ENCODE measurements at places on chromosomes 6 and 20.

DNA sequence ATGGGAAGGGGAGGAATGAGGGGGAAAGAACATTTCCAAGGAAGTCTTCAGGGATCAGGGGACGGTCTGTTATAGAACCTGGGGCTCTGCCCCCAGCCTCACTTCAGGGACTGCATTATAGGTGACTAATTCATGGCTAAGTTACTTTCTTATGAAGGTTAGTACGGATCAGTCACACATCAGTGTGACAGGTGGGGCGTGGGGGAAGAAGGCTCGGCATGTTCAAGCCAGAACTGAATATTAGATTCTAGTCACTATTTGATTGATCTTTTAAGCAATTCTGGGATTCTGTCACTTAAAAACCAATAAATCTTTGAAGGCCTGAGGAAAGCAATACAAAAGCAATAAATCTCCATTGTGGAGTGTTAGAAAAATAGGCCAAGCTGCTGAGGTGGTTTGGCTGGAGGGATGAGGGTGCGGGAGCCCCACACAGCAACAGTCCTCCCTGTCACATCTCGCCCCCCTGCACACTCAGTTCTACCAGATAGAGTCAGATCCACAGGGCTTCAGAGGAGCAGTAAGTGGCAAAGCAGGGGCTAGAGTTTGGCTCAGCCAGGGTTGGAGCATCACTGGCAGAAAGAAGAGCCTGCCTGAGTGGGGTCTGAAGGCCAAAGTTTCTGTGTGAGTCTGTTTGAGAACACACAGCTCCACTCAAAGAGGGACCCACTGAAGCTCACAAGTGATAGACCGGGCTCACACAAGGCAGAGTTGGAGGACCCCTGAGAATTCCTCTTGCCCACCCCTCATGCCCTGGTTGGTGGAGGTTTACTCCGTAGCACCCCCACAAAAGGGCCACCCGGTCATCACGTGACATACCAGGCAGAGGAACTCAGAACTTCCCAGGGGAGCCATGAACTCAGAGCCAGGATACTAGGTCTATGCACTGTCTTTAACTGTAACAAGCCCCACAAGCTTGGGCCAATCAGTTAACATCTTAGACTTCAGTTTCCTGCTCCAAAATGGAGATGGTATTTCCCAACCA lies 728.3 kb upstream of the CHD6 start:
- DNase-seq: no peak

DNA sequence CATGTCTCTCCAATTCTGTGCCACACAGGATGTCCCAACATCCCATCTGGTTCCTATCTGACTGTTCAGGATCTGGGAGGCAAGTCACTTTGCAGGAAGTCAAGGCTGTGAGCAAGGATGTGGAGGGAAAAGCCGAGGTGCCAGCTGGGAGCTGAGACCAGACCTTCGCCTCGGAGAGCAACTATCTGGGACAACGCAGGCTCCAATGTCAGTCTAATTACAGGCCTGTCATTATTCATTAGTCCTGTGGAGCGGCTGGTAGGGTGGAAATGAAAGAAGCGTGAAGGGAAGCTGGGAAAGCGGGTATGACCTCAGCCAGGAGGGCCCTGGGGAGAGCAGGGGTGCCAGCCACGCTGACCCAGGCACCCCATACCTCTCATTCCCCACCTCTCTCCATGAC lies 147.3 kb downstream of the UNC5CL start:
- DNase-seq: no peak

GRCh38 chr20:33423141-33423834 lies 20.3 kb downstream of the SNTA1 start:
- DNase-seq: peak; percentile 34

- DNase-seq: no peak
Observed at GRCh38 chr6:38714239-38715015, 684 bp upstream of the DNAH8 start.

DNA sequence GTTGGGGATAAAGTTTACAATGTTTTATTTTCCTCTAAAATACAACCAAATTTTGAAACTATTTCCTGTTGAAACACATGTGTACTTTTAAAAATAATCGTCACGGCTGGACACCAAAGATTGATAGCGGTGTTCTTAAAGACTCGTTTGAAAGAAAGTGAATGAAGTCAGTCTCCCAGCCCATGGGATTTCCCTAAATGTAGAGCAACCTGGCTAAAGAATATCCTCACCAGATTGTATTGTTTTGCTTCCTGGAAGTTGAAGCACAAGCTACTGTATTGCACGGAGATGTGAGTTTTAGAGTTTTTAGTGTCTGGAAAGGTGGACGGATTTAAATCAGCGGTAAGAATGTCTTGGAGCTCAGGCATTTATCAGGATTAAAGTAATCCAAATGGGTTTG lies 189.5 kb downstream of the THBS2 start:
- no peak for DNase-seq

DNA sequence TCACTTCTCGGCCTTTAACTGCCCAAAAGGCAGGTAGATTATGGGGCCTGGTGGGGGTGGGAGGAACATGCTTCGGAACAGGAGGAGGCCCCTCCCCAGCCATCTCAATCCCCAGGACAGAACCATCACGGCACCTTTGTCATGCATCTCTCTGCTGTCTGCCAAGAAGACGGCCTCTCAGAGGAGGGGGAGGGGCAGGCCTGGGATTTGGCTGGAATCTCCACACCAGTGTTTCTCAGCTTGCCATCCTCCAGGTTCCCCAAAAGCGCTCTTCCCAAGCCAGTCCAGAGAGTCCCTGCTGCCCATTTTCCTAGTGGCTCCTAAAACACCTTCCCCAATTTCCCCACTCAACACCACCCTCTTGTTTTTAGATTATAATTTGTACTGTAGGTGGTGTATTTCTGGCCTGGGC lies 2.5 kb upstream of the POU5F1 start:
- no peak for DNase-seq

DNA sequence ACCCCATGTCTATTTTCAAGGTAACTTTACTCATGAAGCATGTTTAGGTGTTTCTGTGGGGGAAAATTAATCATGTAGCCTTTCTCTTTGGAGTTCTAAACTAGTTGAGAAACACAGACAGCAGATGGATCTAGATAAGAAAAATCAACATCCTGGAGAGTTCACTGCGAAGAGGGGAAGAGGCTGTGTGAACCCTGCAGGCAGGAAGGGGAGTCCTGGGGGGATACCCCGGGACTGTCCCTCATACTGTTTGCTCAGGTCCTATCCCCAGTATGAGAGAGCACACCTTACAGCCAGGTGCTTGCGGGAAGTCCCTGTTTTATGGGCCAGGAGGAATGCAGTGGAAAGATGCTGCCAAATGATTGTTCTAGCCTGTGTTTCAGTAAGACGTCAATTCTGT lies 32.7 kb downstream of the CHMP4B start:
- DNase-seq: no peak

GRCh38 chr6:6643398-6643797 lies 54.9 kb downstream of the LY86 start:
- DNase-seq: no peak

- DNase-seq: no peak
Observed at GRCh38 chr6:129981598-129981997, 36.8 kb upstream of the L3MBTL3 start.

DNA sequence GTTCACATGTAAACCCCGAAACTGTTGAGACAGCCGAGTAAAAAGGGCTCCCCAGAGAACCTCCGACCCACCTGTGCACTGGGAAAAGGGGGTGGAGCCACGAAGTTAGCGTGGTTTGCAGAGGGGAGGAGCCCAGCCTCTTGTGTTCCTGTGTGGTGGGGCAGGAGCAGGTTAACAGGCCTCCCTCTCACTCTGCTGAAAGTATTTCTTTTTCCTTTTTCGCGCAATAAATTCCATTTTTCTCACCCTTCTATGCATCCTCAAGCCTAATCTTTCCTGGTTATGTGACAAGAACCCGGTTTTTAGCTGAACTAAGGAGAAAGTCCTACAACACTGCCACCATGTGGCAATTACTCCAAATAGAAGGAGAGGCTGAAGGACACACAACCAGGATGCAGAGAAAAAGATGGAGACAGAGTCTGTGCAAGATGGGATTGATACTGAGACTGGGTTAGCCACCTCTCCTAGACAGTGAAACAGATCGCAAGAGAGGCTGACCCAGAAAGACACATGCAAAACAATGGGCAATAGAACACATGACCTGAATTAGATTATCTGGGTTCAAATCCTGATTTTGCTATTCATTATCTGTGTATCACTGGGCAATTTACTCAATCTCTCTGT lies 168.7 kb upstream of the PRSS16 start:
- DNase-seq: peak; percentile 26

DNA sequence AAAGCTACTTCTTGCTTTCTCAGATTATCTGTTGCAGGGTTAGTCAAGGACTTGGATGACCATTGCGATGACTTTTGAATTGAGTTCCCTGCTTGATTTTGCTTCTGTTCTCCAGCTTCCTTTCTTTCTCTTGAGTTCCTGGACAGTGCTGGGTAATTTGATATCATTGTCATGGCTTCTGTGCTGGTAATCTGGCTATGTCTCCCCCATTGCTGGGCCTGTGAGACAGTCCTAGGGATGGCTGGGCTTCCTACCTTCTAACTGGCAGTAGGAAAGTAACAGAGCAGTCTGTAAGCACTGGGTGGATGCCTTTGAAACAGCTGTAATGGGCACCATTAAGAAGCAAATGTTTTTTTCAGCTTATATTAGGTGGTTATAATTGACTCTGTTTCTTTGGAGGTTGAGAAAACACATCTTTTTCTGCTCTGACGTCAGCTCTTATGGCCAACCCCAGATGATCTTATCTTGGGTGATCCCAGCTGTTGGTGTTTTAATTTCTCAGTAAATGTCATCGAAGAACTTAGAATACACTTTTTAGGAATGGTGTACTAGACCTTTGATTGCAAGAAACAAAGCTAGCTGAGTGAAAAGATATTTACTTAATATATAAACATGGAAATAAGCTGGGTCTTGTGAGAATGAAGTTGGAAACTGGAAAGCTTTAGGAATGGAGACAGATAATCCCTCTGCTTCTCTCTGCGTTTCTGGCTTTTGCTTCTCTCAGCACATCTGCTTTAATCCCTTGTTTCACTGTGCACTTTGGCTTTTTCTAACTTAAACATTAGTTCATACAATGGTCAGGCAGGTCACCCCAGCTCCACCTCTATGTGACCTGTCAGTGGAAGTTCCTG lies 195.0 kb upstream of the MAN1A1 start:
- no peak for DNase-seq

- DNase-seq: no peak
Observed at GRCh38 chr6:112936504-112936903, 589.4 kb downstream of the RFPL4B start.

GRCh38 chr6:105678516-105678915 lies 275.6 kb upstream of the PREP start:
- DNase-seq: no peak

GRCh38 chr6:448296-449056 lies 56.9 kb downstream of the IRF4 start:
- no peak for DNase-seq

DNA sequence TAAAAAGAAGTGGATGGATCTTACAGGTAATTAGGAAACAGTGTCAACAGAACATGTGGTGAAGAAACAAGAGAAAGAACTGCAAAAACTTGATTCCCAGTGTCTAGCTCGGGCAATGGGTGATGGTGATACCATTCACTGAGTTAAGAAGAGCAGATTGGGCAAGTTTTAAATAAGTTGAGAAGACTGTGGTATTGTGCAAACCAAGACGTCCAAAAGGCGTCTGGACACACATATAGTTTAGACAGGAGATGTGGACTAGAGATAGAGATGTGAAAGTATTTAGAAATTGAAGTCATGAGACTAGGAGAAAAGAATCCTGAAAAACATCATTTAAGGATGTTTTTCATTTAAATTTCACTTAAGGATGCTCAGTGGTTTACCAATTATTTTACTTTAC lies 53.9 kb downstream of the CDK19 start:
- no peak for DNase-seq

- no peak for DNase-seq
Observed at GRCh38 chr6:158962371-158962770, 37.6 kb downstream of the RSPH3 start.

DNA sequence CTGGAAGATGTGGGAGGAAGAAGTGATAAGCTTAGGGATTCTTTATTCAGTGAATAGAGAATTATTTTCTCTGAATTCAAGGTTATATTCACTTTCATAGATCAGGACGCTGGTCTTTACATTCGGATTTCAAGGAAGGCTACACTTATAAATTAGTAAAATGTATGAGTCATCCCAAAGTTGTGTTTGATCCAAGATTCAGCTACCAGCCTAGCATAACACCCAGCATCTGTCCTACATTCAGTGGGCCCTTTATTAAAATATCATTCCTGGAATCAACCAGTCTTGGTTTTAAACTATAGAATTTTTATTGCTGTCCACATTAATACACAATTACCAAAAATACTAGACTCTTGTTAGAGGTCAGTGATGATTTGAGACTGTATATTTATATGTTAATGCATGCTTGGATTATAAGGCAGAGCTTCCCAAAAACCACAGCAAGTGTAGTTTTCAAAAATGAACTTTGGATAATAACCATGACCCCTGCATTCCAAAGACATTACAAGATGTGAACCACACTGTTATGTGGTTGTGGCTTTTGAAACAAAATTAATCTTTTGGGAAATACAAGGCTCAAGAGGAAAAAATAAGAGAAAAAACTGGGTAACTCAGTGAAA lies 210.7 kb upstream of the CNR1 start:
- DNase-seq: no peak

DNA sequence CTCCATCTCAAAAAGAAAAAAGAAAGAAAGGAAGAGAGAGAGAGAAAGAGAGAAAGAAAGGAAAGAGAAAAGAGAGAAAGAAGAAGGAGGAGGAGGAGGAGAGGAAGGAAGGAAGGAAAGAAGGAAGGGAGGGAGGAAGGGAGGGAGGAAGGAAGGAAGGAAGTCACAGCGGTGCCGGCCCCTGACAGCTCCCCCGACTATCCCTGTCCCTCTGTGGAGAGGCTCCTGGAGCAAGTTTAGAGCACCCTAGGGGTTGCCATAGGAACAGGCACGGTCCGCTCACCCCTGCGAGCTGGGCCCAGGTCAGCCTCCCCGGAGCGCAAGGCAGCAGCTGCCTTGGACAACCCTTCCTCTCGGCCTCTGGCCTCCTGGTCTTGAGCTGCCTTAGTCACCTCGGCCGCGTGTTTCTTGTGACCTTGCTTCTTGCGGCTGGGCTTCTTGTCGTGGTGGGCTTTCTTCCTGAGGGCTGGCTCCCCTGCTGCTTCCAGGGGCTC lies 6.8 kb downstream of the BNIP5 start:
- no peak for DNase-seq

DNA sequence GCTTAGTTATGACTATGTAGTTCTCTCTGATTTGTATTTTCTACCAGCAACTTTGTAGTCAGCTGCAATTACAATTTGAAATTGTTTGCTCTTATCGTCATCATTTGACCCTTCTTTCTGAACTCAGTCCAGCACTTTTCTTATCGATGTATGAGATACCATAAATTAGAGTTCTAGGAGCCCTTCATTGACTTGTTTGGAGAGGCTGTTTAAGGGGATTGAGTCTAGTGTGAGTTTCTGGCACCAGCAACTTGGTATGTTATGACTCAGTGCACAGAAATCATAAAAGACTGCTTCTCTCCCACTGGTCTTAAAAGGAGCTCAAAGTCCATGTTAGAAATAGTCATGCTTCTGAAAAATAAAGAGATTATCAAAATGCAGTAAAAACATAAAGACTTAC lies 190.3 kb downstream of the TENT5A start:
- DNase-seq: no peak

GRCh38 chr20:57840504-57841296 lies 130.9 kb upstream of the PMEPA1 start:
- DNase-seq: no peak

Measured in hematopoietic multipotent progenitor cell treated with erythropoietin and hydrocortisone succinate and interleukin-3 and kit ligand, for 15 days (in vitro differentiated cells).